ENCODE measurements at places on chromosomes 12 and 14.
A peak's percentile ranks its signal among the peaks of the same experiment; 100 is the strongest.

DNA sequence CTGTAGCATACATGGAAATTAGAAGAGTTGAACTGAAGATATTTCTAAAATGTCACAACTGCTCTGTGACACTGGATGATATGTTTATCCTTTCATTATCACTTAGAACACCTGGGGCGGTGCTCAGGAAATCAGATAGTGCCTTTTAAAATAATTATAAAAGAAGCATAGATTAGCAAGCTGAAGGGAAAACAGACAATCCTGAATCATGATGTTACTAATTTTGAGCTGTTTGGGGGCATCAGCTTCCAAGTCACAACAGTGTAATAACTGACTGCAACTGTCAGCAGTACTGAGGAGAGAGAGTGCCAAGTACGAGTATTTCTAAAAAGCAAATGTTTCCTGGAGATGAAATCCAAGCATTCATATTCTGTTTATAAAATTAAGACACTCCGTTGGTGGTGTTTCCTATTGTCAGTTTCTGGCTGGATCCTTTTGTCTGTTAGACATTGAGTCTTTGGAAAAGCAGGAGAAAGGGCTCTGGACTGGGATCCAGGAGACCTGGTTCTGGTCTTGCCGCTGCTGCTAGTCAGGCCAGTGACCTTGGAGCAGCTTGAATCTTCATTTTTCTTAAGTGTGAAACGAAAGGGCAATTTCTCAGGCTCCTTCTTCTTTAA lies 380.1 kb downstream of the EGLN3 start:
- H3K27ac ChIP-seq = no peak overlapping the region
- DNase-seq = no peak
- no peak overlapping the region for H3K4me3 ChIP-seq
- H3K27me3 ChIP-seq = no peaks in the 10 kb centered on the region
- H3K36me3 ChIP-seq = no peaks in the 10 kb centered on the region

GRCh38 chr14:24334431-24335291 lies at the start of gene ADCY4:
Gene ADCY4, minus strand, starts transcription at chr14:24335071. Its CDS starts 419 bp downstream, at chr14:24334652.
- H3K4me1 ChIP-seq = peaks cover 67% of the 10 kb centered on the region
- peaks cover 41% of the 10 kb centered on the region for H3K36me3 ChIP-seq
- no peak within 1 kb of the TSS for H3K27ac ChIP-seq
- peak within 1 kb of the TSS; percentile 29 for H3K4me3 ChIP-seq
- peaks cover 70% of the 10 kb centered on the region for H3K27me3 ChIP-seq

DNA sequence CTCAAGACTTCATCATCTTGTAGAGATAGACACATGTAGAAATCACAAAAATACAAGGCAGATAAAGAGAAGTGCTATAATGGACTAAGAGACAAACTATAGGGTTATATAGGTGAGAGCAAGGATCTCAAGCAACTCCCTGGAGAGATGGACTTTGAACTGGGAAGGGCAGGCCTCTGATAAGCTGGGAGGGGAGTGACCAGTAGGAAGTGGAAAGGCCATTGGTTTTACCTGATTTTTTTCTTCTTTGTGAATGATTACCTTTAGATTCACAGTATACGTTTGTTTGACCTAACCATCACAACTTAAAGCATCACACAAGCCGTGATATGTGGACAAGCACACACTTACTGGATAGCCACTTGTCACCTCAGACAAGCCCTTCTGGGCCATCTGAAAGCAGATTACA lies 5.2 kb upstream of the TEP1 start:
- peaks cover 1% of the 10 kb centered on the region for H3K36me3 ChIP-seq
- no peak for DNase-seq
- H3K4me1 ChIP-seq = peaks cover 22% of the 10 kb centered on the region
- H3K4me3 ChIP-seq = no peak overlapping the region

- H3K4me3 ChIP-seq = no peak overlapping the region
- peaks cover 38% of the 10 kb centered on the region for H3K27me3 ChIP-seq
- peaks cover 16% of the 10 kb centered on the region for H3K4me1 ChIP-seq
- H3K27ac ChIP-seq = no peak overlapping the region
- DNase-seq = no peak
Measured at GRCh38 chr14:76773956-76774820, 12.9 kb downstream of the VASH1 start.

DNA sequence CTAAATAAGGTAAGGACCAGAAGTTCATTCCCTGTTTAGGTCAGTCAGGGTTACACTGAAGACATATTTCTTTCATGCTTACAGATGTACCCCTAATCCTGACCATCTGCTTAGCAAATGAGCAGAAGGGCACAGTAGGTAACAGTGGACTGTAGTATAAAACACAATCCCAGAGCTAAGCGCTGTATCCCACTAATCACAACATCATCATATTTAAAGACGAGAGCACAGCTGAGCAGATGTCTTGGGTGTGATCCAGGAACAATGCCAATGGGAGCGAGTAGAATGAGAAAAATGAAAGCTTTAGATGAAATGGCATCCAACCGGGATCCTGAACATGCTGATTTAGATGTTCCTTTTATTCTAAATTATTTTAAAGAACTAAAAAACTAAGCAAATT lies 213.4 kb downstream of the CCER1 start:
- H3K36me3 ChIP-seq = no peaks in the 10 kb centered on the region
- H3K4me3 ChIP-seq = no peak overlapping the region
- H3K4me1 ChIP-seq = no peaks in the 10 kb centered on the region
- no peaks in the 10 kb centered on the region for H3K27me3 ChIP-seq
- no peak for DNase-seq

DNA sequence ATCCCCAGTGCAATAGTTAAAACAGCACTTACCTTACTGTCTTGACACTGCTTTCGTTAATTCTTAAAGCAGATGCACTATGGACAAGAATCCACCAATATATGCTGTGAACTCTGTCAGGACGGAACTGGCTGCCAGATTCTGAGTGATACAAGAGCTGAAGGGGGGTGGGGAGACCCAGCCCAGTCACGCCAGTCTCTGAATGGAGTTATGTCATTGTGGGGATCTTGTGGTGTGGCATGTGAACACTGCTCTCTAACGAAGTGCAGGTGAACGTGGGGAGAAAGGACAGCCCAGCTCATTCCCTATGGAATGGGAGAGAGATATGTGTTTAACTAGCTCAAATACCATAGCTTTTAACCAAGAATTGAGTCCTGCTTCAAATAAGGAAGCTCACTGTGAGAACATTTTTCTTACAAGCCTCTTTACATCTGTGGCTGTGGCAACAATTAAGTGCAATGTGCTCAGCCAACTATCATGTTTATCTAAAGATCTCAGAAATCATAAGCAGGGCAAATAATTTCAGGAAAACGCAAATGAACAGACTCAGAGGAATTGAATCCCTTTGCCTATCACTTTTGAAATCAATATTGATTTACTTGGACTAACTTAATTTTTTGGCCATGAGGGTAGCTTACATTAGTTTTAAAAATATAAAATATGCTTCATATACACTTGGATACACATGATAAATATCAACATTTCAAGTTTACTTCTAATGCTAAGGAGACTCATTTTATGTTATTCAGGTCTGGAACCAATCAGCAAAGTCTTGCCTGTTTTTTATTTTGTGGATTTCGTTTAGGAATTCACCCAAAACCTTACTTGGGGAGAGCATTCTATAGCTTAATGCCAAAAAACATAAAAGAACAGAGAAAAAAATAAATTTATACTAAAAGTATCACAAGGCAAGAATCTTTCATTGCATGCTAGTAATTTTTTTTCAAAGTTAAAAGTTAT lies at the start of gene LUM:
Gene LUM, minus strand, starts transcription at position 129 of the 960 bp plus-strand sequence. CDS start 2,515 bp downstream, outside the sequence.
- no peaks in the 10 kb centered on the region for H3K36me3 ChIP-seq
- H3K4me1 ChIP-seq = no peaks in the 10 kb centered on the region
- no peak within 1 kb of the TSS for H3K4me3 ChIP-seq
- H3K27me3 ChIP-seq = no peaks in the 10 kb centered on the region

DNA sequence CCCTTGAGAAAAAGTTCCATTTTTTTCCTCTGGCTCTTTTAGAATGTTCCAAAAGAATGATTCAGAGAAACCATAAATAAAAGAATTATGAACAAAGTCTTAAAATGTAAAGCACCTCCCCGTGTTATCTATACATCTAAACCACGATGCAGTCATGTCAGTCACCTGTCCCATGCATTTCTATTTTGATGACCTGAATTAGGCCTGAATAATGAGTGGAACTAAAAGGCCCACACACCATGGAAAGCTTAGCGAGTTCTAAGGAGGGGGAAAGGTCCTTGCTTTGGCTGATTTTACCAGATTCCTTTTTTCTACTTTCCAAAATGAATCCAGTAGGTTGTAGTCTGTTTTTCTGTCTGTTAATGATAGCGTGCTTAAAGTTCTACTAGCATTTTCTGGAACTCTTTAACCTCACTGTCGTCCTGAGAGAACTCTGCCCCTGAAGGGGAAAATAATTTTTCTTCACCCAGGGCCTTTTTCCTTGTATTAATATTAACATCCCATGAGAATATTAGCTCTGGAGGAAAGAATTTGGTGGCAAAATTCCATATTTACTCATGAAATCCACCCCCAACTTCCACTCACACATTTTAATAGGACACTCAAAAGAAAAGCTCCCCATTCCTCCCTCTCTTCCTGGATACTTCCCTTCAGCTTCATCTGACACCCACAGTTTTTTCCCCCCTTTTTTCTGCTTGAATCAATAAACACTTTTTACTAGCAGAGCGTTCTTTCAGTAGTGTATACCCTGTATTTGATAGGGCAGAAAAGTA lies 266.3 kb upstream of the DIO2 start:
- DNase-seq = no peak
- H3K36me3 ChIP-seq = no peaks in the 10 kb centered on the region
- H3K27ac ChIP-seq = no peak overlapping the region
- no peaks in the 10 kb centered on the region for H3K27me3 ChIP-seq
- H3K4me1 ChIP-seq = no peaks in the 10 kb centered on the region

- peaks cover 40% of the 10 kb centered on the region for H3K36me3 ChIP-seq
- H3K27ac ChIP-seq = no peak overlapping the region
- no peak for DNase-seq
- H3K4me3 ChIP-seq = no peak overlapping the region
- peaks cover 27% of the 10 kb centered on the region for H3K27me3 ChIP-seq
Measured at GRCh38 chr14:67490196-67490595, 1.7 kb upstream of the TMEM229B start.

- H3K27ac ChIP-seq = no peak overlapping the region
- H3K36me3 ChIP-seq = no peaks in the 10 kb centered on the region
- no peaks in the 10 kb centered on the region for H3K27me3 ChIP-seq
- no peaks in the 10 kb centered on the region for H3K4me1 ChIP-seq
- no peak overlapping the region for H3K4me3 ChIP-seq
- DNase-seq = no peak
Measured at GRCh38 chr12:58272461-58272860, 331.1 kb downstream of the ATP23 start.

DNA sequence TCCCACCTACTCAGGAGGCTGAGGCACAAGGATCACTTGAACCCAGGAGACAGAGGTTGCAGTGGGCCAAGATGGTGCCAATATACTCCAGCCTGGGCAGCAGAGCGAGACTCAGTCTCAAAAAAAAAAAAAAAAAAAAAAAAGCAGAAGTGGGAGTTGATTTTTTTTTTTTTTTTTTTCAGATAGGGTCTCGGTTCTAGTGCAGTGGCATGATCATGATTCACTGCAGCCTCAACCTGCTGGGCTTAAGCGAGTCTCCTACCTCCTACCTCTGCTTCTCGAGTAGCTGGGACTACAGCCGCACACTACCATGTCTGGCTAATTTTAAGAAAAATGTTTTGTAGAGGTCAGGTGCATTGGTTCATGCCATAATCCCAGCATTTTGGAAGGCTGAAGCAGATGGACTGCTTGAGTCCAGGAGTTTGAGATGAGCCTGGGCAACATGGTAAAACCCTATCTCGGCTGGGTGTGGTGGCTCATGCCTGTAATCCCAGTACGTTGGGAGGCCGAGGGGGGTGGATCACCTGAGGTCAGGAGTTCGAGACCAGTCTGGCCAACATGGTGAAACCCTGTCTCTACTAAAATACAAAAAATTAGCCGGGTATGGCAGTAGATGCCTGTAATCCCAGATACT lies 16.3 kb upstream of the HSP90AA1 start:
- H3K4me1 ChIP-seq = no peaks in the 10 kb centered on the region
- no peak for DNase-seq
- H3K36me3 ChIP-seq = no peaks in the 10 kb centered on the region
- H3K4me3 ChIP-seq = no peak overlapping the region

GRCh38 chr12:78220811-78221210 lies 390.1 kb downstream of the NAV3 start:
- H3K4me3 ChIP-seq = no peak overlapping the region
- DNase-seq = no peak
- H3K36me3 ChIP-seq = no peaks in the 10 kb centered on the region

DNA sequence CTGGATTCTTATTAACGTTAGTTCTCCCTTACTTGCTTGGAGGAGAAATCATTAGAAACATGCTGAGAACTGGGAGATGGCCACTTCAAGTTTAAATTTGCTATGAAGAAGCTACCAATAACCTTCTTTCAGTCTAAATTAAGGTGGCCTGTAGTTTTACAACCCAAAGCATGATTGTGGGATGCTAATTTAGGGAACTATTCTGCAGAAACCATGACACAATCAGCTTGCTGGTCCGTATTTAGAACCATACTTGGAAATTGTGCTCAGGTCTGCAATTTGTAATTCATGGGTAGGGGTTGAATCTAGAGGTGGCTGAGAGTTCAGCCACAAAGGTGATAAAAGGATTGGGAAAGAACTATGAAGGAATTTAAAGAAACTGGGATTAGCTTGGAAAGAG lies 405.7 kb downstream of the RAD51B start:
- H3K27ac ChIP-seq = no peak overlapping the region
- peaks cover 4% of the 10 kb centered on the region for H3K36me3 ChIP-seq
- H3K4me1 ChIP-seq = peaks cover 11% of the 10 kb centered on the region
- no peak for DNase-seq

- H3K27me3 ChIP-seq = no peaks in the 10 kb centered on the region
- no peak for DNase-seq
- no peaks in the 10 kb centered on the region for H3K4me1 ChIP-seq
- H3K36me3 ChIP-seq = no peaks in the 10 kb centered on the region
Measured at GRCh38 chr12:20210621-20211215, 157.6 kb upstream of the PDE3A start.

DNA sequence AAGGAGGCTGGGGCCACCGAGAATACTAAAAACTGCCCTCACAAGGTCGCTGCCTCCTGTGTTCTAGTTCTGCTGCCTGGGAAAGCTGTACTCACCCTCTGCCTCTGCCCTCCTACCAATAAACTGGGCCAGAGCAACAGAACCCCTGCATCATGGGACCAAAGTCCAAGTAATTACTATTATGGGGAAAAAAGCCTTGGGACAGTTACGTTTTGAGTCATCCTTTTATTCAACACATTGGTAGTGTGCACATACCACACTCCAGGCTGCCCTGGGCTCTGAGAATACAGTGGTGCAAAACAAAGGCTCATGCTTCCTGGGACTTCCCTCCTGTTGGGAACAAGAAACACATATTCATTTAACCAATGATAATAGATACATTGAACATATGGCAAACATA lies 49.0 kb downstream of the CACNA1C start:
- H3K4me1 ChIP-seq = no peaks in the 10 kb centered on the region
- no peak for DNase-seq
- H3K36me3 ChIP-seq = no peaks in the 10 kb centered on the region
- H3K27me3 ChIP-seq = peaks cover 4% of the 10 kb centered on the region

Measured in activated naive CD4-positive, alpha-beta T cell treated with anti-CD3 and anti-CD28 coated beads, Interleukin-2, amount 10 ng/mL, durations not matched to agents 7 days and 5 days (primary cell).